ENCODE measurements at places on chromosomes 16 and 17. TPM values are rescaled to one million over a fixed set of nuclear protein-coding genes. Genes with fewer than 3 reads are reported as not detected.

CCL4 gene
- 1.2 TPM for total RNA-seq

NPIPA3 gene
- total RNA-seq: 0.41 TPM

GRCh38 chr17:3929181-3929580, 12.9 kb upstream of the P2RX1 start:
- no peak for DNase-seq

GRCh38 chr17:58112970-58113631, 29.9 kb downstream of the DYNLL2 start:
- peak; percentile 66 for DNase-seq

Measured in frontal cortex (tissue), 4 donors.